HS-5 (cell line): ENCODE measurements at places on chromosomes 2 and 18.
A peak's percentile ranks its signal among the peaks of the same experiment; 100 is the strongest.

DNA sequence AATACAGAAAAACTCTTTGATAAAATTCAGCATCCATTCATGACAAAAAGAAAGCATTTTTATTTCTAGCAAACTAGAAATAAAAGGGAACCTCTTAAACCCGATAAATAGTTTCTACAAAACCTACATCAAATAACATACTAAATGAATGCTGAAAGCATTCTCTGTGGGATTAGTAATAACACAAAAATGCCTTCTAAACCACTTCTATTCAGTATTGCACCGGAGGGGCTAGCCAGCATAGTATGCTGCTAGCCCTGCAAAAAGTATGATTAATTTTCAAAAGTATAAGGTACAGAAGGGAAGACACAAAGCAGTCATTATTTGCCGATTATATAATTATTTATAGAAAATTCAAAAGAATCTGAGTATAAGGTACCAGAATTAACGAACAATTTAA, 145.2 kb downstream of the DTNB start:
- peak; percentile 41 for DNase-seq

DNA sequence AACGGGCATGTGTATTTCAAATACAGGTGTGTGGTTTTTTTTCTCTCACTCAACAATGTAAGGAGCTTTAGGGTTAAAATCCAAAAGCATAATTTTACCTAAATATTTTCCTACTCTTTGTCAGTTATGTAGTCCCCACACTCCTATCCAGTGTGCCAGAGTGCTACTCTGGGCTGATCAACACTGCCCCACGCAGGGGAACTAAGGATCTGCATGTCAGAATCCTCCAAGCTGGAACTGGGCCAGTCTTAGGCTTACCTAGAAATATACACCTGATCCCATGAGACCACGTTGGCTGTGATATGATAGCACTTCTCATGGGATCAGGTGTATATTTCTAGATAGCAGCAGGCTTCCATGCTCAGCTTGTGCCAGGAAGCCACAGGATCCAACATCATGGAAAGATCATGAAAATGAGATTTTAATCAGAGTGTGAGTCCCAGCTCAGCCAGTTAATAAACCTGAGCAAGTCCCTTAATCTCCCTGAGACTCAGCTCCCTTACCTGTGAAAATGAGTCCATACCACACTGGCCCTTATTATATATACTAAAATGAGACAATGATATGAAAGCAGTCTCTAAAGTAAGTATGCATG, 29.7 kb downstream of the CCDC141 start:
- DNase-seq = no peak

GRCh38 chr2:229869226-229869625, 52.6 kb downstream of the TRIP12 start:
- no peak for DNase-seq

GRCh38 chr2:219476652-219477151, 22.0 kb upstream of the GMPPA start:
- no peak for DNase-seq

GRCh38 chr2:1132328-1132969, 181.8 kb downstream of the SNTG2 start:
- DNase-seq = no peak

DNA sequence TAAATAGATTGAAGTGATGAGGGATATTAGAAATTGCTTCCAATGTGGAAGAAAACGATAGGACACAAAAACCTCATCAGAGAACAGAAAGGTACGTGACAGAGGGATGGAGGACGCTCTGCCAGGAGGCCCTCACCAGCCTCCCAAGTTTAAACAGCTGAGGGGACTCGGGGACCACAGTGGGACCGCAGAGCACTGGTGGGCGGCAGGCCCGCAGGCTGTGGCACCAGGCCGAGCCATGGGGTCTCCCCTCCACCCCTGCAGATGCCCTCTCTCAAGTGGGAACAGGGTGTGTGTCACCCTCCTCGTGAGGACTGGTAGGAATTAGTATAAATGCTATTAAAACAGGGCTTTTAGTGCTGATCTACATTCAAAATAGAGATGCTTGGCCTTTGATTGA, 10.8 kb downstream of the NDUFA10 start:
- no peak for DNase-seq

DNA sequence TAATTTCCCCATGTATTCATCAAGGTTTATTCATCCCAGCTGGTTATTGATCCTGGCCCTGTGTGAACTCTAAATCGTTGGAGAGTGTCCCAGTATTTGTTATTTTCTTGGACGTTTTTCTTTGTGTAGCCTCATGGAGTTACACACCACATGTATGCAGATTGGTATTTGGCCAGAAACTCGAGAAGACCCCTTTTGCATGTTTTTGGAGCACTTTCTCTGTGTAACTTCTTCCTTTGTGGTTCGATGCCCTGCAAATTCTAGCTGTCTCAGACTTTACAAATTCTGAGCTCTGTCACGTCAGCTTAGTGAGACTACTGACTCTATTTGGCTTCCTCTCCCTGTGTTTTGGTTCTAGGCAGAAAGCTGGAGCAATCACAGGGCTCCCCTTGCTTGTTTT, 198.7 kb downstream of the MCFD2 start:
- DNase-seq = no peak

DNA sequence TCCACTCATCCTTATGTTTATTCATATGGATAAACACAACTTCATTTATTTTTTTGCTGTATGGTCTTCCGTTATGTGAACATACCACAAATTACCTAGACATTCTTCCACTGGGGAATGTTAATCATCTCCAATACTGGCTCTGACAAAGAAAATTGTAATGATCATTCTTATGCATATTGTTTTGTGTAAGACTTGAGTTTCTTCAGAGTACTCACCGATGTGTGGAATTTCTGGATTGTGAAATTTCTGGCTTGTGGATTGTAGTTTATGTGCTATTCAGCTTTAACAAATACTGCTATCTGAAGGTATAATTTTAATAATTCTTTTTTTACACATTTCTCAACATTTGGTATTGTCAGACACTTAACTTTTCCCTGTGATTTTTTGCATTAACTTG, 212.2 kb upstream of the THUMPD2 start:
- peak; percentile 77 for DNase-seq

GRCh38 chr2:67792681-67793091, 270.1 kb downstream of the C1D start:
- DNase-seq = no peak

DNA sequence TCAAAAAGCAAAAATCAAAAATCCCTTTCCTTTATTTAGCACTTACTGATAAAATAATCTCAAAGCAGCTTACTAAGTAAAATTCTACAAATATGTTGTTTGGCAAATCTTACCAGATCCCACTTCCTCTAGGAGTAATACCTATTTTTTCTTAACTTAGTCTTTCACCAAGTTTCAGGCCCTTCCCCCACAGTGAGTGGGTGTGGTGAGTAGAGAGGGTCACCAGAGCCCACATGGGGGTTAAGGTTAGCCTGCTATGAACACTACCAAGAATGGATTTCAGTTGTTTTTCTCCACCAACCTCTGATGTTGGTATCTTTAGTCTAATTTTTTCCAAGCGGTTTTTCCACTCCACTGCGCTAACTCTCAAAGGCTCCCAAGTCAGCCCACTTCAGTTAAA, 23.2 kb downstream of the PIAS2 start:
- DNase-seq = no peak

GRCh38 chr2:71103809-71104208, 26.2 kb downstream of the MCEE start:
- no peak for DNase-seq

DNA sequence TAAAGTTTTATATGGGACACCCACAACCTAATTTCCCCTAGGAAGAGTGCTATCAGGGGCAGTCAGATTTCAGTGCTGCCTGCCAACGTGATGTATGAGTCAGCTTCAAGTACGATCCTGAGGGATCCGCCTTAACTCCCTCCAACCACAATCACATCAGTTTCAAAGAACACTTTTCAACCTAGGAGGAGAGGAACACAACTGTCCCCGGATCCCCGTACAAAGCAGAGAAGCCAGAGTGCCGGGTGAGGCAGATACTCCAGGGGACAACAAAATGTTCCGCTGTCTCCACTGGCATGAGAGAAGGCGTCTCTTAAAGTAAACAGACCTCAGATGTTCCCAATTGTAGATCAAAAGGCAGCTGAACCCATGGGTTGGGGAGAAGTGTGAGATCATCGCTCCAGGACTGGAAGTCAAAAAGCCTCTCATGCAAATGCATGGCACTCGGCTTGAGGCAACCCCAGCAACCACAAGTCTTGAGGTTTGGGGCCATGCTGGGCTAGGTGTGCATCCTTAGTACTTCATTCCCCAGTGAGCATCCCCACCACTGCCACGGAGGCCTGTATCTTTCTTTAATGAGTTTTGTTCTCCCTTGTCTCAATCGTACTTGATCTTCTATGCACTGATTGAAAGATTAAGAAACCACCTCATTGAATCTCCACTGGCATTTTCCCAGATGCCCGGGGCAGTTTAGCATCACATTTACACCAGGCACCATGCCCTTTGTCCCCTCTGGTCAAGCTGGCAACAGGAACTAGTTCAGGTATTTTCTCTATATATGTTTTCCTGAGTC, 91.0 kb upstream of the CCBE1 start:
- DNase-seq = peak; percentile 58

DNA sequence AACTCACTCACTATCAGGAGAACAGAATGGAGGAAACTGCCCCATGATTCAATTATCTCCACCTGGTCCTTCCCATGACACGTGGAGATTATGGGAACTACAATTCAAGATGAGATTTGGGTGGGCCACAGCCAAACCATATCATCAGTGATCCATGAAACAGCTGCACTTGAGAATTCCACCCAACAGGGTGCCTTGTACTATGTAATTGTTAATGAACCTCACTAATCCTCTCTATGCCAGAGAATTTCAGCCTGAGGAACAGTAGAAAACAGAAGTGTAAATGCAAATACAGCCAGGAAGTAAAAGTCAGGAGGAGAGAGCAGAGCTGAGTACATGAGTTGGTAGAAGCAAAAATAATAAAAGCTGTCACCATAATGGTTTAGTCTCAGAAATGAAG, 261.4 kb downstream of the EPHA4 start:
- no peak for DNase-seq

DNA sequence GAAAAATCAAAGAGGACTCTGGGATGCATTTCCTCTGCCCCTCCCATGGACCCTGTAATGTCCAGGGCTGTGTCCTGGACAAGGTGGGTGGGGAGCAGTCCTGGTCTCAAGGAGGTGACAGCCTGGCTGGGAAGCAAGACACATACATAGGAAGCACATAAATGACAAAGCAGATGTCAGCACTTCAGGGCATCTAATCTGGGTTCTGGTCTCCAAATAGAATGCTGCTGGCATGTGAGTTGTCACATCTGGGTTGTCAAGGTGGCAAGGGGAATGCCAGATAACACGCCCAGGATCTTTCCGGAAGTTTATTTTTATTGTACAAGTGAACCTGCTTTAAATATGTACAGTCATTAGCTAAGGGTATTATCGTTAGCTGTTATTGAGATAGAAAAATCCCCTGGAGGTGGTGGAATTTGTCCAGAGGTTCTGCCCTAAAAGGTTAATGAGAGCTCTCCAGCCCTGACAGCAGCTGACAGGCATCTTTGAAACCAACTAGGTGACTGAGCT, 5.6 kb downstream of the IL1F10 start:
- DNase-seq = no peak

DNA sequence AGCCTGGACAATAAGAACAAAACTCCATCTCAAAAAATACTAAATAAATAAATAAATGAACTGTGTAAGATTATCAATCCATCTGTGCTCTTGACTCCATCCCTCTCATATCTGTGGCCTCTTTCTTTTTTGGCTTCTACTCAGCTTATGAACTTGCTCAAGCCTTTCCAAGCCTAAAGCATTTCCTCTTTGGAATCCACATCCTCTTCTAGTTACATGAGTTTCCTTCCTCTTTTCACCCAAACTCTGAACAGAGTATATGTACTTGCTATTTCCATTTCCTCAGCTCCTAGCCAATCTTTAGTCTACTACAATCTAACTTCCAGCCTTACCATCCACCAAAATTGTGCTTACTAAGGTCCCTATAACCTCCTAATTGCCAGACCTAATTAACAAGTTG, 2.5 kb upstream of the DNAJC10 start:
- no peak for DNase-seq

DNA sequence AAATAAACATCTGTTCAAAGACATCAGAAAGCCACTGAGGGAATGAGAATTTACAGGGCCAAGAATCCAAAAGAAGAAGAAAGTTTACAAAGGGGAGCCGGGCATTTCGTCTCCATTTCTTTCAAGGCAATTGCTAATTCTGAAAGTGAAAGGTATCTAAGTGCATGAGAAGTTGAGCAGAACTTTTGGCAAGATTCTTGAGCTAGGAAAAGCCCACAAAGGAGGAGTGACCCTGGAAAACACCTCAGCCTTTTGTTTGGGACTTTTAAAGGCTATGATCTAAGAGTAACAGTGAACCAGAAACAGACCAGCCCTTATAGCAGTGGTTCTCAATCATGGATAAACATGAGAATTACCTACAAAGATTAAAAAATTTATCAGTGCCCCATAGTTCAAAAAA, 87.4 kb downstream of the MDH1 start:
- no peak for DNase-seq

DNA sequence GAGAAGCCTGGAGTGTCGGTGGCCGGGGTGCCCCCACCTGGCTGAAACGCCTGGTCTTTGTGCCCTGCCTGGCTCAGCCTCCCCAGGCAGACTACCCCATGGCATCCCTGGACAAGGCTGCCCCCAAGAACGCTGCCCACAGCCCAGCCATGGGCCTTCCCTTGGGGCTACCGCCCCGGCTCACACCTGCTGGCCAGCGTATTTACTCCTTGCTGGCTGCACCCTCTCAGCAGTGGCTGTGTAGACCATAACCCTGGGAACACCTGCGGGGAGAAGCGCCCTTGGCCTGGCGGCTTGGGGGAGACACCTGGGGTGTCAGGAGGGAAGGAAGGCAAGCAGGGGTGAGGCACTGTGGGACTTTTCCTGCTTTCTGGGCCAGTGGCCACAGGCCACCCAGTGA, 17.3 kb downstream of the CAPN10 start:
- DNase-seq = no peak

GRCh38 chr2:31256611-31257382, 22.8 kb downstream of the EHD3 start:
- no peak for DNase-seq

GRCh38 chr2:238939074-238939473, 91.2 kb downstream of the TWIST2 start:
- DNase-seq = no peak

DNA sequence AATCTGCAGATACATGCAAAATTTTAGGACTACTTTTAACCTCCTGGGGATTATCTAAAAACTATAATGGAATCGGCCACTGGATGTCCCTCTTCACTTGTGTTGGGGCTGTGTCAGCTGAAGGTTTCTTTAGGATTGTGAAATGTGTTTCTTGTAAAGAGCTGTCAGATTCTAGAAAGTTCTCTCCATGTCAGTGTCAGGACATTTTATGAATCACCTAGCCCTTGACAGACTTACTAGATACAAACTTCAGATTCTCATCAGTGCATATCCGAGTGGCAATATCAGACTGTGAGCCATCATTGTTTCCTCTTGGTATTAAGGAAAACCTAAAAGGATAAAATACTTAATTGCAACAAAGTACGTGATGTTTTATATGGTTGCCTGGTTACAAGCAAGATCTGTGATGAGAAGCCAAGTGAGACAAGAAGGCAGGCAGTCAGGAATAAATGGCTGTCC, 107.3 kb downstream of the CPS1 start:
- no peak for DNase-seq
